Activated CD4-positive, alpha-beta T cell treated with anti-CD3 and anti-CD28 coated beads for 1 hour (primary cell): ENCODE measurements at places on chromosomes 12 and 14.

DNA sequence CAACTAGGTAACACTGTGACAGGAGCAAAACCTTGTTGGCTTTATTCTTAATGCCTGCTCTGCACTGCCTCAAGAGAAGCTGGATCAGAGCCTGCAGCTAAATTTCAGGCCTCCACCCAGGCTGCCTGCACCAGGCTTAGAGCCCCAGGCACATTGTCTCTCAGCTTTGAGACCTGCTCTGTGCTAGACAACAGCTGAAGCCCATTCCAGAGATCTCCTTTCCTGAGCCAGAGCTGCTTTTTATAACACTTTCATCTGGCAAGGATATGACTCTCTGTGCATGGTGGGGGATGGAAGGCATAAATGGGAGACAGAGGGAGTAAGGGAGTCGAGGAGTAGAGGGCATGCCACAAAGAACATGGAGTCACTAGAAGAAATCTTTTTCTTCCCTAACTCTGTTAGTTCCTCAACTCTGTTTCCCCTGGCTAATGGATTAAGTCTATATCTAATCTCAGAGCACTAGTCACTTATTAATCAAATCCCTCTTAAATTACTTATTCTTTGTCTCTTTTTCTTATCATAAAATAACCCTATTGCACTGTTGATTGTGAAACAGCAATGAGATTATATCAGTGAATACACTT lies 27.1 kb upstream of the LUM start:
- DNase-seq = no peak

- DNase-seq = no peak
Observed at GRCh38 chr14:64736271-64737169, 32.3 kb downstream of the PLEKHG3 start.

DNA sequence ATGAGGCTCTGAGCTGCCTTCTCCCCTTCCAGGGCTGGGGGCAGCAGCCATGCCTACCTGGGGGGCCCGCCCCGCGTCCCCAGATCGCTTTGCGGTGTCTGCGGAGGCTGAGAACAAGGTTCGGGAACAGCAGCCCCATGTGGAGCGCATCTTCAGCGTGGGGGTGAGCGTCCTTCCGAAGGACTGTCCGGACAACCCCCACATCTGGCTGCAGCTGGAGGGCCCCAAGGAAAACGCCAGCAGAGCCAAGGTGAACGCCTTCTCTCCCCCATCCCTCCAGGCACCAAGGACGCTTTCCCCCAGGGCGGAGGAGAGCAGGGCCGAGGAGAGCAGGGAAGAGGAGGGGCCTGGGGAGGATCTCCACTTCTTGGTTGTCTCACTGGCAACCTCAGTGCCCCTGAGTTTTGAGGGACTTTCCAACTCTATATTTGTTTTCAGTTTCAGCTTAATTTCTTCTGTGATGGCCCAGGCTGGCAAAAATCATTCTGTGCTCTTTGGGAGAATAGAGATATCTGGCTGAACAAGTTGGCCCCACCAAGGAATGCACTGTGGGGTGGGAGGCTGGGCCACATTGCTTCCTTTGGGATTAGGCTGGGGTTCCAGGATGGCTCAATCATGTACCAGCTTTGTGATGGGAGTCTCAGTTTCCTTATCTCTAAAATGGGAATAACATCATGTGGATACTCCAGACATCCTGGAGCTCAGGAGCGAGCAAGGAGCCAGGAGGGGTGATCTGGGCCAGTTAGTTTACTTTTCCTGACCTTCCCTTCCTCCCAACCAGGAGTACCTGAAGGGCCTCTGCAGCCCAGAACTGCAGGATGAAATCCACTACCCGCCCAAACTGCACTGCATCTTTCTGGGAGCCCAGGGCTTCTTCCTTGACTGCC lies 1.2 kb downstream of the KHNYN start:
- DNase-seq = peak; percentile 39

- no peak for DNase-seq
Observed at GRCh38 chr12:90299121-90299520, 590.5 kb upstream of the ATP2B1 start.

DNA sequence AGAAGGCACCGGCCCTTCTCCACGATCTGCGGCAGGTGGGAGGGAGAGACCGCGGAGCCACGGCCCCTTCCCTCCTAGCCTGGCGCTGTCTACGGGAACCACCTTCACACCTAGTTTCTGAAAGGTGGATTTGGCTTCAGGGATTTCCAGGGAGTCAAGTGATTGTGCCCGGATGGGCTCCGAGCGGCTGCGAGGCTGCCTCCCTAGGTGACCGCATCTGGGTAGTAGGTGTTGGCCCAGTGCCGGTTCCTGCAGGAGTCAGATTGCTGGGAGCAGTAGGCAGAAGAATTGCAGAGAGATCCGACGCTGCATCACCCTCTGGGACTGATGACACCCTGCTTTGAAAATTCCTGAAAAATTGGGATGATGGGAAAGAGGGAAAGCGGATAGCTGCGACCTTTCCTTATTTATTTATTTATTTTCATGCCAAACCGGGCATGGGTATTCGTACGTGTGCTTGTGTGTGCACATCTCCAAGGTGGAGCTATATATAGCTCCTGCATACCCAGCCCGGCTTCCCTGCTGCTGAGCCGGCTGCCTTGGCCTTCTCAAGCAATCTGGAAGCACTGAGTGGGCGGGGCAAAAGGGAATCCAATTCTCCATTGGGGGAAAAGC lies 1.1 kb downstream of the CNTN1 start:
- no peak for DNase-seq

DNA sequence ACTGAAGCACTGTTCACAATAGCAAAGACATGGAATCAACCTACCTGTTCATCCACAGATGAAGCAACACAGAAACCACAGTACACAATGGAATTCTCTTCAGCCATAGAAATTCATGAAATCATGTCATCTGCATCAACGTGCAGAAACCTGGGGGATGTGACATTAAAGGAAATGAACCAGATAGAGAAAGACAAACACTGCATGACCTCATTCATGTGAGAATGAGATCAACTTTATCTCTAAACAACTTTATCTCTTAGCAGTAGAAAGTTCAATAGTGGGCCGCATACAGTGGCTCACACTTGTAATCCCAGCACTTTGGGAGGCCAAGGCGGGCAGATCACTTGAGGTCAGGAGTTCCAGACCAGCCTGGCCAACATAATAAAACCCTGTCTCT lies 19.9 kb downstream of the ASCL4 start:
- DNase-seq = no peak

DNA sequence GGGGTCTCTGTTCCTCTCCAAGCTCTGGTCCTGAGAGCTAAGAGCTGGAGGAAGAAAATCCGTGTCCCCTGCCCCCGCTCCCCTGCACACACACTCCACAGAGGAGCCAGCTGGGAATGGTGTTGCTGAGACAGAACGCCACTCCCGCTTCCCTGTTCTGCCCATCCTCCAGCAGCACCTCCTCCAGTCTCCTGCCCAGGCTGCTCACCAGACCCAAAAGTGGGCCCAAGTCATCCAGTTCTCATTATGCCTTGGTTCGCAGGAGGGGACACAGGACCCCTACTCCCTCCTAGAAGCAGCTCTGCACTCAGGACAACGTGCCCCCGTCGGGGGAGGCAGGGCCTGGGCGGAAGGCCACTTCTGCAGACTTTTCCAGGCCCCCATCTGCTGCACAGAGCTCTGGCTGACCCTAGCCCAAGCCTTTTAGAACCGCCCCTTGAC lies 830 bp upstream of the TRMT61A start:
- no peak for DNase-seq

DNA sequence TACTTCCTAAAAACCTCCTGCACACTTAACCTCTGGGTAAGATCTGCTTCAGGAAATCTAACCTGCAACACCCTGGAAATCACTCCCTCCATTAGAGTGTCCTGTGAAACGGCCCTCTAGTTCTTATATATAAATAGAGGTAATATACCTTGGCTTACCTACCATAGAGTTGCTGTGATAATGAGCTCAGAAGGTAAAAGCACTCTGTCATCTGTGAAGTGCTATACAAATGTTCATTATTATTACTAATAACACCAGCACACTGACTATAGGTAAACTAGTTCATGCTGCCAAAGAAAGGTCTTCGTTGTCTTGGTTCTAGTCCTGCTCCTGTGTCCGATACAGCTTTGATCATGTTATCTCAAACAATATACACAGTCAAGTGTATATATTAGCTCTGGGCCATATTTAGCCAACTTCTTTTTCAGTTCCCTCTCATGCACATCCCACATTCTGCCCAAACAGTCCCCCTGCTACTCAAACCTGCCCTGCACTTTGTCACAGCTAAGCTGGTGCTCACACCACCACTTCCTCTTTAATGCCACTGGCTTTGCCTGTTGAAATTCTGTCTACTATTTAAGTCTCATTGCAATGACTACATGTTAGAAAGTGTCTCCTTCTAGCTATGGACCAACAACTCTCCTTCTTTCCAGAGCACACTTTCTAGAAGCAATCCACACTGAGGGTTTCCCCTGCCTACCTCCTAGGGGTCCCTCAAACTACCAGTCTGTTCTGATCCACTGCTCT lies 5.1 kb downstream of the E2F7 start:
- no peak for DNase-seq

GRCh38 chr12:109302358-109302757 lies 6.7 kb downstream of the FOXN4 start:
- no peak for DNase-seq

DNA sequence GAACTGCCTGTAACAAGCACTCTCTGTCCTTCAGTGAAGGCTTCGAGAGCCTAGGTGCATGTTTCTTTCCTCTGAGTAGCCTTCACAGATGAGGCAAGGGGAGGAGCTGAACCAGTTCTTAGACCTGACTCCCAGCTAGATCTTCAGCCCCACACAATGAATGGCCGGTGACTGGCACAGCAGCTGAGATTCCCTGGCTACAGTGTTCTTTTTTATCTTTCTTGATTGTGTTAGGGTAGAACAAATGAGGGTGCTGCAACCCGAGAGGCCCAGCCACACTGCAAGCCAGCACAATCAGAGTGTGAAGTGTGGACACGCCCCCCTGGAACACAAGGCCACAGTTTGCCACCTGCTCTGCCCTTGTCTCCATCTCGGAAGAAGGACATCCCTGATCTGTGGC lies 19.1 kb upstream of the COL2A1 start:
- no peak for DNase-seq

DNA sequence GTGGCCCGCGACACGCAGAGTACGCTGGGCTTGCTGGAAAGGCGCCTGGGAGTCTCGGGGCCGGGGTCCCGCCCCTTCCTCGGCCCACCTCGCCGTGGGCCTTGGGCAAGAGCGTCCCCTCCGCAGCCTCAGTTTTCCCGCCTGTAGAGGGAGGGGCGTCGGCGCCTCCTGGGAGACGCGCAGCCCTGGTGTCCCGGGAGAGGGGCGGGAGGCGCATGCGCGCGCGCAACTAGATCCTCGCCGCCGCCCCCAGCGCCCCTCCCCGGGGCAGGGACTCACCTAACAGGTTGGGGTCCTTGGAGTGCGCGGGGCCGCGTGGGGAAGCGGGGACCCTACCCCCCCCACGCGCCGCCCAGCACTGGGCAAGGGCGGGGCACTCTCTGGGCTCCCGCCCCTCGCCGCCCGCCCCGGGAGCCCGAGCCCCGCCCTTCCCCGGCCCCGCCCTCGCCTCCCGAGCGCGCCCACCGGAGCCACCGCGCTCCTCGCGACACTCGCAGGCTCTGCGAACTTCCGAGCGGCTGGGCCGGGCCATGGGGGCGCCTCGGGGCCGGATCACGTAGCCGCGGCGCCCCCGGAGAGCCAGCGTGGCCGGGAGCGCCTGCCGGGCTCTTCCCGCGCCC lies at the start of gene KIF26A:
TSS of gene KIF26A (plus strand) at position 490 of the 620 bp plus-strand sequence. CDS start 136 bp downstream, outside the sequence.
- DNase-seq = no peak

- no peak for DNase-seq
Observed at GRCh38 chr12:42807251-42807650, 217.7 kb upstream of the PRICKLE1 start.
